ENCODE measurements at places on chromosomes 7 and 10.

- DNase-seq = no peak
These were observed 100.7 kb upstream of the DKK1 start for GRCh38 chr10:52213321-52213752.

GRCh38 chr10:103849212-103849877, 6.0 kb downstream of the SH3PXD2A start:
- DNase-seq = no peak

DNA sequence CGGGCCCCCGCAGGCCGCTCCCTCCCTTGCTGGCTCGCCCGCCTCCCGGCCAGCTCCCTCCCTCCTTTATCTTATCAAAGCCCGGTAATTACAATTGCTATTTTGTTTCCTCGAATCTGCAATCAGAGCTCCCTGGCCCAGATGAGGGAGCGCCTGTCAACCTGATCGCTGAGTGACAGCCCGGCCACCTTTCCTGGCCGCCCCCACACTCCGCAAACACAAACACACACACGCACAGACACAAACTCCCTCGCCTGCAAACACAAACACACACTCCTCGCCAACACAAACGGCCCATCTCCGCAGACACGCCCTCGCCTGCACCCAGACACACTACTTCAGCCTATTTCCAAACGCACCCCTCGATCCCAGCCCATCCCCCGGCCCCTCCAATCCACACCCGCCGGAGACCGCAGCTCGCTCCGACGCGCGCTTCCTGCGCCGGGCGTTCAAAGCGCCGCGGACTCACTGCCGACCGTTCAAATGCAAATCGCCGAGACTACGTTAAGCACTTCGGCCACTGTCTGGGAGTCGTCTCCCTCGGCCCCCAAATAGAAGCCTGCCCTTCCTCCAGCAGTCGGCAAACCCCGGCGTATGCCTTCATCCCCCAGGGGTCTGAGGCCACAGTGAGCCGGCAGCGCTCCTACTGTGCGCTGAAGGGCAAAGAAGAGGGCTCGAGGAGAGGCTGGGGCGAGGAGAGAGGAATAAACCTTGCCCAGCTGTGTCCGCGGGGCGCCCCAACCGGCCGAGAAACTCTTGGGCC, 3.0 kb upstream of the FGF8 start:
- no peak for DNase-seq

DNA sequence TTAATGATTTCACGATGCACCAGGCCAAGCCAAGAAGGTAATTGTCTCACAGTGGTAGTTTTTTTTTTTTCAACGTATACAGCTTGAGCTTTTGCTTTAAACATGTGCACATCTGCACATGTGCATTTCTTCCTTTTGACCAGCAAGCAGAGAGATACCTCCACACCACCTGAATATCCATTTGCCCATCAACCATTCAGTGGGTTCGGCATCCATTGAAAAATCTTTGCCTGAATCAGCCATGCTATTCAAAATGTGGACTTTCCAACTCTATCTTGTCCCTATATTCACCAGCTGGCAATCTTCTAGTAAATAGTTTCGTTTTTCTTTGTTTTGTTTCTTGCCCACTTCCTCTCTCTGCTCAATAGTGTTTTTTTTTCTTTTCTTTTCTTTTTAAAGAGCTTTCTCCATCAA, 7.7 kb upstream of the TRA2A start:
- no peak for DNase-seq

DNA sequence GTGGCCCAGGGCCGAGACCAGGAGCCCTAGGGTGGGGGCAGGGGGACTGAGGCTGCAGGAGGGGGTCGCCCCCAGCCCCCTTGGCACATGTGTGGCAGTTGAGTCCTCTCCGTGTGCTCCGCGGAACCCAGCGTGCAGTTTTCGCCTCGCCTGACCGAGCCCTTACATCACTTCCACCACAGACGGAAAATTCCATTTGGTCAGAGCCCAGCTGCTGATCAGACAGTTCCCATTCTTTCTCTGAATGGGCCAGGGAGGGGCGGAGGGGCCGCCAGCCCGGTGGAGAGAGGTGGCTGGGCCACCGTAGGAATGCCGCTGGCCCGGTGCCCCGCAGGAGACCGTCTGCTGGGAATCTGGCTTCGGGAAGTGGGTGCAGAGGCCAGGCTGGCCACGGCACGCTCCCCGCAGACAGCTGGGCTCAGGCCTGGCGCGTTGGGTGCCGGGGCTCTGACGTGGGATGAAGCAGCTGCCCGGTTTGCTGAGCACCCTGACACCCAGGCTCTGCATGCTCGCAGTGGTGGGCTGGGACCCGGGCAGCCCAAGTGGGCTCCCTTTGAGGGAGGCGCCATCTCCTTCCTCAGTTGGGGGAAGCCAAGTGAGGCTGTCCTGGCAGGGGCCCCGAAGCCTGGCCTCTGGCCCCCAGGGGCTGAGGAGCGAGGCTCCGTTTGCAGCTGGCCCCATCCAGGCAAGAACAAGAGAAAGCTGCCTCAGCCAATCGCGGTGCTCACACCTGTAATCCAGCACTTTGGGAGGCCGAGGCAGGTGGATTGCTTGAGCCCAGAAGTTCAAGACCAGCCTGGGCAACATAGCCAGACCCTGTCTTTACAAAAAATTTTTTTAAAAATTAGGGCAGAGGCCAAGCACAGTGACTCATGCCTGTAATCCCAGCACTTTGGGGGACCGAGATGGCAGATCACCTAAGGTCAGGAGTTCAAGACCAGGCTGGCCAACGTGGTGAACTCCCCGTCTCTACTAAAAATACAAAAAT, 9.9 kb downstream of the TTYH3 start:
- DNase-seq = peak; percentile 30

GRCh38 chr10:87630171-87630570, 29.5 kb upstream of the PAPSS2 start:
- DNase-seq = no peak
